ENCODE measurements at places on chromosomes 6 and 20. TPM values are rescaled to one million over a fixed set of nuclear protein-coding genes. Genes with fewer than 3 reads are reported as not detected.

GRCh38 chr6:37479266-37479854 lies 20.3 kb downstream of the CCDC167 start:
- no peak overlapping the region for H3K4me3 ChIP-seq
- H3K27ac ChIP-seq = no peak overlapping the region
- H3K36me3 ChIP-seq = peaks cover 37% of the 10 kb centered on the region

- H3K27ac ChIP-seq = no peak overlapping the region
- H3K4me1 ChIP-seq = peaks cover 14% of the 10 kb centered on the region
- no peaks in the 10 kb centered on the region for H3K27me3 ChIP-seq
- H3K4me3 ChIP-seq = no peak overlapping the region
Observed at GRCh38 chr20:8587810-8588209, 455.7 kb downstream of the PLCB1 start.

GRCh38 chr6:39217177-39217864 lies 12.0 kb downstream of the KCNK5 start:
- no peak overlapping the region for H3K27ac ChIP-seq
- H3K4me1 ChIP-seq = peaks cover 22% of the 10 kb centered on the region
- peaks cover under 1% of the 10 kb centered on the region for H3K27me3 ChIP-seq
- H3K36me3 ChIP-seq = no peaks in the 10 kb centered on the region
- DNase-seq = no peak

DNA sequence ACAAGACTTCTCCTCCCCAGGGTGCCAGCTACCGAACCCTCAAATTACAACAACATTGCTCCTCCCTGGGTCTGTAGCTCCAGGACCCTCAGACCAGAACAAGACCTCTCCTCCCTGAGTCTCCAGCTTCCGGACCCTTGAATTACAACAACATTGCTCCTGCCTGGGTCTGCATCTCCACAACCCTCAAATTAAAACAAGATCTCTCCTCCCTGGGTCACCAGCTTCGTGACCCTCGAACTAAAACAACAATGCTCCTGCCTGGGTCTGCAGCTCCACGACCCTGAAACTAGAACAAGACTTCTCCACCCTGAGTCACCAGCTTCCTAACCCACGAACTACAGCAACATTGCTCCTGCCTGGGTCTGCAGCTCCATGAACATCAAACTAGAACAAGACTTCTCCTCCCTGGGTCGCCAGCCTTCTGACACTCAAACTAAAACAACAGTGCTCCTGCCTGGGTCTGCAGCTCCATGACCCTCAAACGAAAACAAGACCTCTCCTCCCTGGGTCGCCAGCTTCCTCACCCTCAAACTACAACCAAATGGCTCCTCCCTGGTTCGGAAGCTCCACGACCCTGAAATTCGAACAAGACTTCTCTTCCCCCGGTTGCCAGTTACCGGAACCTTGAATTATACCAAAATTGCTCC lies 324.5 kb downstream of the PREX1 start:
- DNase-seq = no peak
- no peak overlapping the region for H3K4me3 ChIP-seq
- H3K27me3 ChIP-seq = peaks cover 17% of the 10 kb centered on the region
- H3K27ac ChIP-seq = no peak overlapping the region

DNA sequence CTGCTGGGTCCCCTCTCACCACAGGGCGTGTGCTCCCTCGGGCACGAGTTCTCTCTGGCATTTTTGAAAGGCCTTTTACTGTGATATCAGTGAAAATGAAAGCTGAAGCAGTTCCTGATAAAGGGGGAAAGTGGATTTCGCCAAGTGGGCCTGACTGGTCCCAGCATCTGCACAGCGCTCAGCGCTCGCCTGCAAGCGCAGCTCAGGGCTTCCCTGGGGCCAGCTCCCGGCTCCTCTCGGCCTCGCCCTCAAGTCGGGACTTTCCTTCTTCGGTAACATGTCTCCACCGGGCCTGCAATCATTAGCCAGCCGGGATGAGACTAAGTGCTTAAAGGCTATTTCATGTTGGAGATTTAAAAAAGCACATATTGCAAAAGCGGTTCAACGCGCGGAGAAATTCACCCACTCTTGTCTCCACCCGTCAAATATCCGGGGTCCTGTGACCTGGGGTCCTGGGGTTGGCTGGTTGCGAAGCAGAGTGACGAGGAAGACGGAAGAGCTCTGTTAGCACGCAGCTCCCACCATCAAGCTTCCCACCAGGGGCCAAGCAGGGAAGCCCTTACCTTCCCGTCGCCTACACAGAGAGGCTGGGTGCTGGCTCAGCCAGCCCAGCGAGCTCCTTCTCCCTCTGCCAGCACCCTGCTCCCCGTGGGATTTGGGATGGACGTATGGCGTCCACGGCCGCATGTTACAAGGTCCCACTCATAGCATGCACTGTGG lies 114.1 kb downstream of the SMOC2 start:
- H3K27ac ChIP-seq = no peak overlapping the region
- no peak overlapping the region for H3K4me3 ChIP-seq
- no peaks in the 10 kb centered on the region for H3K4me1 ChIP-seq
- H3K36me3 ChIP-seq = peaks cover 15% of the 10 kb centered on the region
- DNase-seq = no peak

- no peaks in the 10 kb centered on the region for H3K27me3 ChIP-seq
- DNase-seq = no peak
- H3K27ac ChIP-seq = no peak overlapping the region
- no peak overlapping the region for H3K4me3 ChIP-seq
- H3K4me1 ChIP-seq = peaks cover 35% of the 10 kb centered on the region
- no peaks in the 10 kb centered on the region for H3K36me3 ChIP-seq
Observed at GRCh38 chr6:98581705-98582104, 252.7 kb upstream of the POU3F2 start.

GRCh38 chr20:17061715-17062114 lies 165.1 kb upstream of the PCSK2 start:
- H3K4me1 ChIP-seq = no peaks in the 10 kb centered on the region
- H3K27ac ChIP-seq = no peak overlapping the region
- no peak overlapping the region for H3K4me3 ChIP-seq

Gene OXT
- not detected for total RNA-seq

Gene FNDC11
- total RNA-seq = 0.25 TPM

Gene MDC1
- 25.5 TPM for total RNA-seq

Gene MEI4
- not detected for total RNA-seq

Gene SOX12
- 40.4 TPM for total RNA-seq
